D721Med (cell line): ENCODE measurements at places on chromosomes 5 and 9.

DNA sequence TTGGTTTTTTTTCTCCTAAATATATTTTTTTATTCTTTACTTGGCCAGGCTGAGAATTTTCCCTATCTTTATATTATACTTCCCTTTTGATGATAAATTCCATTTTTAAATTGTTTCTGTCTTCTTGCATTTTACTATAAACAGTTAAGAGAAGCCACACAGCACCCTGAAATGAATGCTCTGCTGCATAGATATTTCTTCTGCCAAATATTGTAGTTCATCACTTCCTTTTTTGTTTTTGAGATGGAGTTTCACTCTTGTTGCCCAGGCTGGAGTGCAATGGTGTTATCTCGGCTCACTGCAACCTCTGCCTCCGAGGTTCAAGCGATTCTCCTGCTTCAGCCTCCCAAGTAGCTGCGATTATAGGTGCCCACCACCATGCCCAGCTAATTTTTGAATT is 8.5 kb upstream of the INIP start:
- DNase-seq: no peak

- DNase-seq: no peak
These were observed 70.8 kb upstream of the COL5A1 start for GRCh38 chr9:134570711-134571325.

DNA sequence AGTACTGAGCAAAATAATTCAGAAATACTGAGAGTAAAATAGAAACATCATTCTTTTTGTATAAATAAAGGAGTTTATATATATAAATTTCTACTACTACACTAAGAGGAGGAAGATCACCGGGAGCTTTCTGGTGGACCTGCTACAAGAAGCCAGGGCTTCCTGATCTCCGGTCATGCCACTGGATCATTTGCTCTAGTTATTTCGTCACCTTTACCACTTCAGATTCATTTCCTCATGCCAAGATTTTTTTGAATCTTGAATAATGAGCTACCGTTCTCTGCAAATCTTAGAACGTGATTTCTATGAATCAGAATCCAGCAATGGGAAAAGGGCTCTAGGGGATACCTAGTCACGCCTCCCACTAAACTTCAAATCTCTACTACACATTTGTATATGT is 51.9 kb upstream of the TBC1D9B start:
- DNase-seq: no peak

DNA sequence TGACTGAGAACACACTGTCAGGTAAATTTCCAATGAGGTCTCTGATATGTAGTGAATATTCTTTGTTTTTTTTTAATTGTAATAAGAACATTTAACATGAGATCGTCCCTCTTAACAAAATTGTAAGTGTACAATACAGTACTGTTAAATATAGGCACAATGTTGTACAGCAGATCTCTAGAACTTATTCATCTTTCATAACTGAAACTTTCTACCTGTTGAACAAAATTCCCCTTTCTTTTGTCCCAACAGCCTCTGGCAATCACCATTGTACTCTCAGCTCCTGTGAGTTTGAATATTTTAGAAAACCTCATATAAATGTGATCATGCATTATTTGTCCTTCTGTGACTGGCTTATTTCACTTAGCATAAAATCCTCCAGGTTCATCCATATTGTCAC is 10.6 kb upstream of the PRLR start:
- no peak for DNase-seq

DNA sequence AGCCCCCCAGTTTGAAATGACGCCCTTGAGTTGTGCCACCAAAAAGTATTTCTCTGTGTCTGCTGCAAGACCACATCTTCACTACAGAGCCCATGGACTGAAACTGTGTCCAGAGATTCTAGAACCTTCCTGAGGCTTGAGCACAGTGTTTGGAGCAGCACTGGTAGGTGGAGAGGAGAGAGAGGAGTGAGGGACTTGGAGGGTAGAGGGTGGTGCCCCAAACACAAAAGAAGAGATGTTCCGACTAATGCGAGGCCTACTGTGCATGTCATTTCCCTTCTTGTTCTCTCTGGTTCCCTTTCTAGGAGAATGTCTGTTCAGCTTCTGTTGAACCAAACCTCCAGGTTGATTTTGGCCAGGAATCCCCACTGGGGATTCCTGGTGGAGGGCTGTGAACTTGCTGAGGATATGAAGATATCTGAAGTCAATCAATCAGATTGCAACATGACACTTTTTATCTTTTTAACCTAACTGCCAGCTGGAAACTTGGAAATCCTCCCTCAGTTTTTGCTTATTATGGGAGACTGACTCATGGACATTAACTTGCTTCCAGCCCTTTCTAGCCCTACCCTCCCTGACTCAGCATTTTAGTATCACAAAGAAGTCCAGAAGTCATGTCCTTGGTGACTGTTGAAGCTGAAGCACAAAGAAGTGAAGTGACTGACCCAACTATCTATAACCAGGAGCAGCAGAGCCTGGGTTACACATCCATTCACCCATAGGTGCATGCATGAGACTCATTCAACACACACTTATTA is 154.5 kb downstream of the NR3C1 start:
- no peak for DNase-seq

DNA sequence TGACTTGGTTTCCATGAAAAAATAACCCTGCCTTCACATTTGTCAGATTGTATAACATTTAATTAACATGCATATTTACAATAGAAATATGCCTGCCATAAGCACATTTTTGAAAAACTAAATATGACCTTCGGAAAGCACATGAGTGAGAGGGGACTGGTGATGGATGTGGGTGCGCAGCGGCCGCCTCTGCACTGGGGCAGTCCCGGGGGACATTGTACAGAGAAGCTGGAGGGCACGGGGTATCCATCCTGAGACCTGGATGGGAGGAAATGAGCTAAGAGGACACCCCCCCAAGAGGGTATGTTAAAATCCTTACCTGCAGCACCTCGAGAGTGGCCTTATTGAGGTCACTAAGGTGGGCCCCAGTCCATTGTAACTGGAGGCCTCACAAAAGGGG is 161.3 kb upstream of the IRX4 start:
- DNase-seq: no peak

GRCh38 chr9:105455836-105456475 is 8.1 kb downstream of the FSD1L start:
- no peak for DNase-seq

- DNase-seq: no peak
These were observed 5.5 kb upstream of the DNAJB5 start for GRCh38 chr9:34984049-34984448.

GRCh38 chr9:3863111-3863528 is 337.3 kb upstream of the RFX3 start:
- DNase-seq: no peak

GRCh38 chr9:81902626-81903025 is 25.6 kb upstream of the SPATA31D4 start:
- DNase-seq: no peak

DNA sequence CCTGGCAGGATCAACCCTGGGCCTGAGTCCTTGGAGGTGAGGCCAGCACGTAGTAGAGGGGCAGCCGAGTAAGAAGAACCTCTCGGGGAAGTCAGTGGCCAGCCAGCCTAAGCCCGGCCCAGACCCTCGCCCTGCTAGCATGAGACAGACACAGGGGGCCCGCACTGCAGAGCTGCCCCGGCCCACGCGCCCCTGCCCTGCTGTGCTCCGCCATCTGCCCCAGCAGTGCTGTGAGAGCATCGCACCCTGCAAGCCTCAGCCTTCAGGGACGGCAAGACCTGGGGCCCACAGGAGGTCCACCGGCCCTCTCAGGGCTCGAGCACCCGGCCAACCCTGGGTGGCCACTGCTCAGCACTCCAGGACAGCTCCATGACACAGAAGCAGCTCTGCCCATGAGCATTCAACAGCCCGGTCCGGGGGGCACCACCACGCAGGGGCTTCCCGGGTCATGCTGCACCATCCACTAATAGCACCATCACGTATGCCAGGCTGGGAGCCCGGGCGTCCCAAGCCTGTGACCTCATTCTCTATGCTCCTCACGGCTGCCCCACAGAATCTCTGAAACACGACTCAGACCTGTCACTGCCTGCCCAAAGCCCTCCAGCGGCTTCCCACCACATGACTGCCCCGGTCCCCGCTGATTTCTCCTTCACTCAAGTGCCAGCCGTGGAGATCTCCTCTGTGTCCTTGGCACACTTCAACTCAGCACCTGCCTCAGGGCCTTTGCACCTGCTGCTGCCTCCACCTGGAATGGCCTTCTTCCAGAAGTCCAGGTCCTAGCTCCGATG is 38.1 kb downstream of the ADAMTS2 start:
- DNase-seq: no peak

DNA sequence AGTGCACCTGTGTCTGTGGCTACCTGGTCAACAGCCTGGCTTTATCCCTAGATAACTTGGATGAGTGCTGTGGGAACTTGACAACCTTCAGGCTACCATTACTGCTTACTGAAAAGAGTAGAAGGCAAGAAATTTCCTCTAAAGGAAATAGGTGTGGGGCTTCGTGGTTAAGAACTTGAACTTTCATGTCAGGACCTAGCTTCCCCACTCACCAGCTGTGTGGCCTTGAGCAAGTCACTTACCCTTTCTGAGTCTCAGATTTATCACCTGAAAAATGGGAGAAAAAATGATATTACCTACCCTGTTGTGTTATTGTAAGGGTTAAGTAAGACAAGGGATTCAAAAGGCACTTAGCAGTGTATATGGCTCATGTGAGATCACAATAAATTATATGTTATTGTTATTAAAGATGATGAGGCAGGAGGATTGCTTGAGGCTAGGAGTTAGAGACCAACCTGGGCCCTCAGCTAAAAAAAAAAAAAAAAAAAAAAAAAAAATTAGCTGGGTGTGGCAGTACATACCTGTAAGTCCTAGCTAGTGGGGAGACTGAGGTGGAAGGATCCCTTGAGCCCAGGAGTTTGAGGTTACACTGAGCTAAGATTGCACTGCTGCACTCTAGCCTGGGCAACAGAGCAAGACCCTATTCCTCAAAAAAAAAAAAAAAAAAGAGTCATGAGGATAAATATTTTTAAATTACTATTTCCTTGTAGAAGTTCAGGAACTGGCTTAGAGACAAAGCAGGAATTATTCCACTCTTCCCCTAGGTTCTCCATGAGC is 97.0 kb upstream of the SPRY4 start:
- DNase-seq: no peak

DNA sequence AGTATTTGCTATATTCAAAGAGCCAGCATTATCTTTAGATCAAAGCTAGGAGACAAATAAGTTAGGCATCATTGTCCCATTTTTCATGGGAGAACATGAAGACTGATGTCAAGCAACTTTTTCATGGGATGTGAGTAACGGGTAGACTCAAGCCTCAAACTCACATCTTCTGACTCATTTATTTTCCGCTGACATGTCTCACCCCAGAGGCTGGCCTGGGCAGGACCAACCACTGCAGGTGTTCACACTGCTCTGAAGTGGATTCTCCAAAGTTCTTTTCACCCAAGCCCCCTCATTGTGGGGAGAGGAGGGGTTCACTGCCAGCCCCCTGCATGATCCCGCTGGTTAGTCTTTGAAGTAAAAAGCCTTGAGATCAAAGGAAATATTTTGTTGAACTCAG is 34.9 kb upstream of the BASP1 start:
- no peak for DNase-seq

- DNase-seq: no peak
These were observed 21.4 kb upstream of the CCNJL start for GRCh38 chr5:160333721-160334120.

GRCh38 chr9:4035777-4036176 is 264.1 kb downstream of the GLIS3 start:
- DNase-seq: no peak

DNA sequence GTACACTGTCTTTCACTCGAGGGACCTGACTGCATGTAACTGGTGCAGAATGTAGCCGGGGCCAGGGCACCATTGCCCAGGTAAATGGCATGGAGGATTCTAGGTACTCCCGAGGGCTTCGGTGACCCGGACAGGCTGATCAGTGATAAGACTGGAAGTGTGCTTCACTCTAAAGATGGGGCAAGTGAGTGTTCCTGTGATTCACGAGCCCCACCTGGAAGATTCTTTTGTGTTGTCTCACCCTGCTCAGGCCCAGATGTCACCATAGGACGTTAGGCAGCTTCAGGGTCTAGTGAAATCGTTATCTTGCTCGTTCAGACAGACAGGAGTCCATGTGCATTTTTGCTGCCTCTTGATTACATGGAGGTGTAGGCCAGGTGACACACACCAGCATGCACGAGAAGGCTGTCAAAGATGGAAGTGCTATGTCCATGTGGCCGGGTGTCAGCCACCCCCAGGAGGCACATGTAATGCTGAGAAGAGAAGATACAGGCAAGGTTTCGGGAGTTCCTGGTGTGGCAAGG is 73.9 kb downstream of the WNK2 start:
- DNase-seq: peak; percentile 5
